G401 (cell line): ENCODE measurements at places on chromosomes 6 and 20.
A peak's percentile ranks its signal among the peaks of the same experiment; 100 is the strongest.

DNA sequence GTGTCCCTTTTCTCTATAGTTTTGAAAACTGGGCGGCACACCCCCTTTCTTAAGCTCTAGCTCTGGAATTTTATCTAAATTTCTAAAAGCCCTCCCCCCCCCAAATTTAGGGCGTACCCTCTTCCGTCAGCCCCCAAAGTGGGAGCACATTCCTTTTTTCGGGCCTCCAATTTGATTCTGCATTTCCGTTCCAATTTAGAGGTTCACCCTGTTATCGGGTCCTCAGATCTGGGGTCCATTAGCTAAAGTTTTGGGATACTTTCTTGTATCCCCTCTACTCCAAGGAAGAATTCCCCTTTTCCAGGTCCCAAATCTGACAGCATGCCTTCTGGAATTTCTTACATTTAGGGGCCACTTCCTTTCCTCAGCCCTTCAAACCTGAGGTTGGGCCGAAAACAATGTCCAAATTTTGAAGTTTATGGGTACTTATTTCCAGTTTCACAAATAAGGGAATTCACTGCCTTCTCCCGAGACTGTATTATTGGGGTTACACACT lies 796 bp downstream of the PHF20 start:
- no peak for DNase-seq

DNA sequence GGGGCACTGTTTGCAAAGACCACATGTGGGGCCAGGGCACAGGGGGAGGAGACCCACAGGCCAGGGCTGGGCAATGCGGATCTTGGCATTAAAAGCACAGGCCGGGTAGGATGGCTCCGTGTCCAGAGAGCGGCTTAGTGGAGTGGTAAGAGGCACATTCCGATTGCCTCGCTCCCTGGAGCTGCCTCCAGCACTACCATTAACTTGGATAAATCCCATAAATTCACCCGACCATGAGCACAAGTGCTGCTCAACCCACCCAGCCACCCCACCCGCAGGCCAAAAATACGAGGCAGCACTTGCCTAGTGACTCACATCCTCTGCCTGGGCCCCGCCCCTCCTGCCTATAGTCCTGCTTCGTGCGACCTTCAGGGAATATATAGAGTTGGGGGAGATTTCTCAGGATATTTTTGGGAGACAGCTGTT lies 67.5 kb upstream of the QKI start:
- no peak for DNase-seq

GRCh38 chr6:40148882-40149573 lies 214.8 kb upstream of the MOCS1 start:
- DNase-seq = no peak

GRCh38 chr20:57514273-57514751 lies 10.6 kb downstream of the CTCFL start:
- peak; percentile 80 for DNase-seq

DNA sequence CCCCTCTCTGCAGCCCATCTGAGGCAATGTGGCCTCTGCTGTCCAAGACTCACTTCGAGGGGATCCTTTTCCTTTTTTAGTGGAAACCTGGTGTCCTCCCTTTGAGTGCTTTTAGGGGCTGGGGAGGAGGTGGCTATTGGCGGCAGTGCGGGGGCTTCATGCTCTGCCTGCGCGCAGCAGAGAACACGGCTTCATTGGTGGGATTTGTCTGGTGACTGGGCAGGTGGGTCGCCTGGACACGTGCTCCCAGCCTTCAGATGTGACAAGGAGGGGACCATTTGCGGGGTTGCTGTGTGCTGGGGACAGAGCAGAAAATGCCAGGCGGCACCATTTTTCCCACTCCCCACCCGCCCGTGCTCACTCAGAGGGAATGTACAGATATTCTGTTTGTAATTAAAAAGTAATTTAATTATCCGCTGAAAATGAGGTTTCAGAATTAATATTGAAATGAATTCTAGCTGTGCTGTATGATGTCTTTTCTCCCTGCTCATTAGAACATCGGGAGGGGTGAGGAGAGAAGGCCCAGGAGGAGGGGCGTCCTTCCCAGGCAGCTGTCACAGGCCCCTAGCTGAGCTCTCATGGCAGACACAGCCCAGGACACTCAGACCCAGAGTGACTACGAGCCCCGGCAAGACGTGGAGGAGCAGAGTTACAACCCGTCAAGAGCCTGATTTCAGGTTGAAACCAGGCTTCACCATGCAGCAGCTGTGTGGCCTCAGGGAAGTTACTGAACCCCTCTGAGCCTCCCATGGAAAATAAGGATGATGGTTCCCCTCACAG lies 417.2 kb upstream of the SULF2 start:
- no peak for DNase-seq

GRCh38 chr6:15063253-15063853 lies 182.5 kb upstream of the JARID2 start:
- DNase-seq = no peak

DNA sequence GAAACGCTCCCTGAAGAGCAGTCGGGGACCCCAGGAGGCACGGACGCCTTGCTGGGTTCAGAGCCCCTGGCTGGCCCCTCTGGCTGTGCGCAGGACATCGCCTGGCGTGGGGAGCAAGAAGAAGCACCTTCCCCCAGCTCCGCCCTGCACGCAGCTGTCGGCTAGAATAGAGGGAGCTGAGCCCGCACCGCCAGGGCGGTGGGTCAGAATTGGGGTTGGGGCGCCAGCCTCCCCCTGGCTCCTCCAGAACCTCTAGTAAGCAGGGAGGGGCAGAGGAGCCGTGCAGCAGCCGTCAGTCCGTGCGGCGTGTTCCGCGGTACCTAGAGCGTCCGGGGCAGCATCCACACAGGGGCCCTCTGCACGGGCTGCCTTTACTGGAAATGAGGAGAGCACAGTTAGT lies 53.2 kb downstream of the KCNQ2 start:
- no peak for DNase-seq

DNA sequence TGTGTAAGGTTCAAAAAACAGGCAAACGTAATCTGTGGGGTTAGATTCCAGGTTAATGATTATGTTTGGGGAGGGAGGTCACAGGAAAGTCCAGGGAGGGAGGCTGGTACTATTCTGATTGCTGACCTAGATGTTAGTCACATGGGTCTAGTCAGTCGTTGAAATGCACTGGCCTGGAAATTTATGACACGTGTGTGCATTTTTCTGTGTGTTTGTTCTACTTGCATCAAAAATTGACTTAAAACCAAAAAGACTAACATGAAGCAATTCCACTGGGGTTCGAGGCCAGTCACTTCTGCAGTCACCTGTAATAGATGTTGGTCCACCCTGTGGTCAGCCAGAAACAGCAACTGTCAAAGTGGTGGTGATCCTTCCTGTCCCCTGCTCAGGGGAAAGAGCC lies 104.2 kb upstream of the MLN start:
- DNase-seq = no peak

GRCh38 chr6:24721461-24722215 lies 2.7 kb upstream of the C6orf62 start:
- DNase-seq = no peak

DNA sequence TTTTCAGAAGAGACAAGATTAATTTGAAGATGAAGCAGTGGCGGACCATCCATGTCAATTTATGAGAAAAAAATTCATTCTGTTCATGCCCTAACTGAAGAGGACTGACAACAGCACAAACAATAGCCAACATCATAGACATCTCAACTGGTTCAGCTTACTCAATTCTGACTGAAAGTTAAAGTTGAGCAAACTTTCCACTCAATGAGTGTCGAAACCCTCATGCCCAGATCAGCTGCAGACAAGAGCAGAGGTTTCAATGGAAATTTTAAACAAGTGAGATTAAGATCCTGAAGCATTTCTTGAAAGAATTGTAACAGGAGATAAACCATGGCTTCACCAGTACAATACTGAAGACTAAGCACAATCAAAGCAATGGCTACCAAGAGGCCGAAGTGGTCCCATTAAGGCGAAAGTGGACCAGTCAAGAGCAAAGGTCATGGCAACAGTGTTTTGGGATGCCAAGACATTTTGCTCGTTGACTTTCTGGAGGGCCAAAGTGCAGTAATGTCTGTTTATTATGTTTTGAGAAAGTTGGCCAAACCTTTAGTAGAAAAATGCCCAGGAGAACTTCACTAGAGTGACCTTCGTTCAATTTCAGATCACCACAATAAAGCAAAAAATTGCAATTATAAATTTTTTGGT lies 6.1 kb upstream of the SFT2D1 start:
- DNase-seq = no peak

DNA sequence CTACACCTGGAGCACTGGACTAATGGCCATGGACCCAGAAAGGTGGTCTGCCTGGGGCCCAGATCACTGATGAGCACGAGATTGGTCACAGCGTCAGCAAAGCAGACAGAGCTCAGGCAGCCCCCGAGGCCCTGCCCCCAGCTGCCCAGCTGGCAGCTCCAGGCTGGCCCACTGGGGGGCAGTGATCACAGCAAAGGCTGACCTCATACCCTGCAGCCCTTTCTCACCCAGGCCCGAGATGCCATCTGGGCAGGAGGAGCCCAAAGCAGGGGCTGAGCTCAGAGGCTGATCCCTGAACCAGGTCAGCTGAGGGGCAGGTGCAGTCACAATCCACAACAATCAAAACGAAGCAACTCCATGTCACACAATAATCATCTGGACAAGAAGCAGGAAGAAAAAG lies 4.1 kb downstream of the MAP1LC3A start:
- DNase-seq = no peak

DNA sequence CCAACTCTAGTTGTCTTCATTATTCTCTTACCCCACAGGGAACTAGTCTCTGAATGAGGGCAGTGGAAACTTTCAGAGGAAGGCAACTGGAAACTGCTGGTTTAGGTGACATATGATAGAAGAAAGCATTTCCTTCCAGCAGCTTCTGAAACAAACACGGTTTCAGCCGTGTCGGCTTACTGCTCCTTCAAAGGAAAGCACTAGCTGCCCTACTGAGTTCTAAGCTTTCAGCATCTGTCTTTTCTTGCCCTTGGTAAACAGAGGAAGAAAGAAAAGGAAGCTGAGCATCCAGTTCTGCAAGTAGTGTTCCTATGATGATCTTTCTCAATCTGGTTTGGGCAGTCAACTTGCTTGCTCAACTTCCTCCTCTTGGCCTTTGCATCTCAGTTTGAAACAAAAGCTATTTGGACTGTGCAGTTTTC lies 117.5 kb upstream of the CEP85L start:
- DNase-seq = no peak
